ENCODE measurements at places on chromosomes 12 and 14.

GRCh38 chr12:26488351-26488750, 293.0 kb downstream of the SSPN start:
- no peak for DNase-seq

DNA sequence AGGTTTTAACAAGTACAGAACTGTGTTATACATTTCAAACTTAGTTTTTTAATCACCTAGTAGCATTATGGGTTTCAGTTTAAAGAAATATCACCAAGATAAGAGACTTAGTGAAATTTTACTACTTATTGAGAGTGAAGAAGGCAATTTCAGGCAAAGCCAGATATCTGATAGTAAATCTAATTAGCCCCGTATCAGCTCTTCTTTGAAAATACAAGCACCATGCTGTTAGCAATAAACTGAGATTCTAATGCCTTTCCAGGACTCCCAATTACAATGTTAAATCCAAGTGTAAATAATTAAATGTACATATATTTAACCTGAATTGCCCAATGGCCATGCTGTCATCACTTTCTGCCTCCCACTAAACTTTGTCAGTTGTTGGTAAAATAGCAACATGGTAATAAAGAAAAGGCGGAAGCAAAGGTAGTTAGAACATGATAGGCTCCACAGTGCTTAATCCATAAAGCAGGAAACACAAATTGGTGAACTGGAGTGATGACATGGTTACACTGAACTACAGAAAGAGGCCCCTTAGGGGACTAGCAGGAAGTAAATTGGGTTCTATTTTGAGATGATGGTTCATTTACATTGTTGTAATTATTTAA, 646.1 kb downstream of the C12orf50 start:
- no peak for DNase-seq

- peak; percentile 60 for DNase-seq
These were observed 131.6 kb downstream of the KSR2 start for GRCh38 chr12:117836999-117837736.

- DNase-seq: no peak
These were observed 183.8 kb downstream of the TMEM132C start for GRCh38 chr12:128450810-128451209.

DNA sequence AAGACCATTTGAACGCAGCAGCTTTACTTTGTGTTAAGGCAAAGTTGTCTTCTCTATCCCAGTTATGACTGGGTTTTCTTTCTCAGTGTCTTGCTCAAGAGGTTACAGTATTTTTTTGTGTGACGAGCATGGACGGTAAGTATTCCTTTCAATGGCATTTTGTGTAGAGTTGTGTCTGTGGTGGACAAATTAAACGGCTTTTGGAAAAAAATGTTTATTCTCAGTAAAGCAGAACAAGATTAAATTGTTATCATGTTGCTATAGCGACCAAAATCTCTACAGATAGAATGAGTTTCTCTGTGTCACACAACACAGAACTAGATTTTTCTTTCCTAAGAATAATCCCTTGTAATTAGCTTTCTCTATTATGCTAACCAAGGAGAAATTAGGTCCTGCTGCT, 417.1 kb downstream of the AEBP2 start:
- DNase-seq: no peak

GRCh38 chr14:103561381-103562178, 877 bp downstream of the BAG5 start:
- DNase-seq: no peak

GRCh38 chr12:113291586-113291985, 43.3 kb downstream of the SLC8B1 start:
- DNase-seq: no peak

- DNase-seq: no peak
These were observed 56.0 kb downstream of the DCAF5 start for GRCh38 chr14:69096781-69097475.

GRCh38 chr14:91420686-91421085, 3.1 kb upstream of the CCDC88C start:
- no peak for DNase-seq

DNA sequence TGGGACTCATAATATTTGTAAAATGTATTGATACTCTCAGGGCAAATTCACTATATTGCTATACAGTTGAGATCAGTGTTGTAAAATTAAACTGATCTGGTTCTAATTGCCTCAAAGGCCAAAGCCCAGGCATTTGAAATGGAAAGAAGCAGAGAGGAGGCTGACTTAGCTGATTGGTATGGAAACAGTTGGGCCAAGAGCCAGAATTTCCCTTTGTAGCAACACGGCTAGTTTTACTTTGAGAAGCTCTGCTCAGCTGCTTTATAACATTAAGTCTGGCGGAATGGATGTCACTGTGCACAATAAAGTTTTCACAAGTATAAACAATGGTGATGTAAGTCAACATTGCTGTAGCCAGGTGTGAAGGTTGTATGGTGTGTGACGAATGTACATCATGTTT, 186.4 kb downstream of the MSRB3 start:
- no peak for DNase-seq

DNA sequence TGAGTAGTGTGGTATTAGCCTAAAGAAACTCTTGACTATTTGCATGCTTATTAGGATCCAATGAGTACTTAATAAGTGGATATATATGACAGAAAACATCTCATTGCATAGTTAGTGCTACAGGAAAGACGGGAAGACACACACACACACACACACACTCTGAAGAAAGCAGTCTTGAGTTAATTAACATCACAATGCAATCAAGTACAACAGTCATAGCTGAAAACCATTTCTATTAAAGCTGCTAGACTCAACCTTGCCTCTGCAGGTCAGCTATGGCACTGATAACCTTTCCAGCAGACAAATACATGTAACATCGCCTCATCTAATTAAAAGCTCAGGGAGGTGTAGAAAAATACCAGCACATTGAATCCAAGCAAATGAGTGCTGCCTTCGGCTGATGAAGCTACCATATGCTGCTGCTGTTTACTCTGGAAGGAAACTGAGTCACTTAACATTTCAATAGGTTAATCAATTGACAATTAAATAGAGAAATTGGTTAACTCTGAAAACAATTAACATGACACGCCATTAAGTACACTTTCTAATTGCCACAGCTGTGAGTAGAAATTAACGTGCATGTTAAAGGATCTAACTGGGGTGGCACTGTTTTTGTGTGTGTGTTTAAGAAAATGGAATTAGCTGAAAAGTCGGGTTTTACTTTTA, 93.2 kb upstream of the OTX2 start:
- no peak for DNase-seq

DNA sequence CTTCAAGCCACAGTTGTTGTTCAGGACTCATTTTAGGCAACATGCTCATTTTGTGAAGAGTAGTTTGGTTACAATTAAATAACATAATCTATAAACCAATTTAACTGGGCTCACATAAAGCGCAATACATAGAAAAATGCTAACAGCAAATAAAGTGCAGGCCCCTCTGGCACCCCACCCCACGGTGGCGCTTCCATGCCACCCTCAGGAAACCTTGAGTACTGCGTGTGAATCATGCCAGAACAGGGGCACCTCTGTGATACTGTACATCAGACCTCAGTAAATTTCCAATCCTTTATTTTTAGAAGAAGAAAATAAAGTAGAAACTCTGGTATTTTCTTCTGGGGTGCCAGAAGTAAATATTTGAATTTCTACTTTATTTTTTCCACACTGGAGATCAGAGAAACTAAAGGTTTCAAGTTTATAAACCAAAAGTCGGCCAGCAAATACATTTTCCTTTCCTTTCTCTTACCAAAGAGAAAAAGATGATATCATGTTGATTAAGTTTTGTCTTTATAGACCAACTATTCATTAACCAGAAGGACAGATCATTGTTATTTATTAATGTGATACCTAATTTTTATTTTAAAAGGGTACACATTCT, 316.8 kb downstream of the PAWR start:
- no peak for DNase-seq

DNA sequence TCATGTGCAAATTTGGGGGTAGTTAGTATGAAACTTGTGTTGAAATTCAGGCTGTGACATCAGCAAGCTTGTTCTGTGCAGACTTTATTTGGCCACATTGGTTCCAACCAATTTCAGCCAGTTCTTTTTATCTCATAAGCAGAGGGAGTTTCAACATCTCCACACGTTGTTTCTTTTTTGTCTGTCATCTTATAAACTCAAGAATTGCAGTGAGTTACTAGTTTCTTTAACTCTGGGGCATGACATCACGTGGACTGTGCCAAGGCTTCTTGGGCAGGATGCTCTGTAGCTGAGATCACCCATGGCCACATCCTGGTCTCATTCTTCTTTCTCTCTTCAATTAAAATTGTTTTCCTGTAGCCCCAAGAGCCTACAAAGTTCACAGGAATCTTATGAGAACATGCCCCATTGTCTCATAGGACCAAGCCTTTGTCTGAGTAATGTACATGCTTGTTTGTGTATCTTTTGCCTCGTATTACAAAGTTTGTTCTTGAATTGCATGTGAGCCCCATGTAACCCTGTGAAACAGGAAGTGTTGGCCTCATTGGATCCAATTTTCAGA, 982.0 kb upstream of the TMEM132C start:
- DNase-seq: no peak

- no peak for DNase-seq
These were observed 140.4 kb downstream of the SLC35F4 start for GRCh38 chr14:57725399-57726077.

DNA sequence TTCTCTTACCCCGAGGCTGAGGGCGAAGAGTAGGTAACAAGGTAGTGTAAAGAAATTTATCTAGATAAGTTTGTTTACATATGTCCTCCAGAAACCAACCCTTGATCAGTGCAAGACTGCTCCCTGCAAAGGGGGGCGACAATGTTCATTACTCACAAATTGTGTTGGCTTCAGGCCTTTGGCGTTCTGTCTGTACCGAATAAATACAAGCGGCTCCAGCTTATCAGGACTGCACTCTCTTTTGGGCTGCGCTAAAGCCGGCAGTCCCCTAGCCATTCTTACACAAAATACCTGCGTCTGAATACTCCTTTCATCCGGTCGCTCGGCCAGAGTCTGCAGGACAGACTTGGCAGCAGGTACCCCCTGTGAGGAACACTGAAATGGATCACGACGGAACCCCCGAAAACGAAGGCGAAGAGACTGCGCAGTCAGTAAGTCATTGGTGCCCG, 116.4 kb downstream of the PPHLN1 start:
- no peak for DNase-seq

GRCh38 chr14:87434011-87434410, 559.0 kb downstream of the GALC start:
- no peak for DNase-seq

- no peak for DNase-seq
These were observed 545 bp downstream of the SMARCC2 start for GRCh38 chr12:56188778-56189098.

DNA sequence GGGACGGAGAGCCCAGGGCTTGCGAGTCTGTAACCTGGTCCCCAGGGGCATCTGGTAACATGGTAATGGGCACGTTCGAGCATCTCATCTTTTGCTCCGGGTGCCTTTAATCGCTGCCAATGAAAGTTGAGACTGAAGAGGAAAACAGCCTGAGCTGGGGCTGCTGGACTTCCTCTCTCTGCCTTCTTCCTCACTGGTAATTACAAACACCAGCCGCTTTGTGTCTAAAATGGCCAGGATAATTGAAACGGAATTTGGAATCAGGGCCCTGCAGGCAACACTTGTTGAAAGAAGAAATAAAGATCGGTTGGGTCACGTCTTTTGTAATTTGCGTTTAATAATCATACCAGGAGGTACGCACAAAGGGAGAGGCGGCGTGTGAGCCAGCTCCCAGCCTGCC, 51.5 kb upstream of the GPATCH2L start:
- DNase-seq: no peak

GRCh38 chr12:39605501-39605900, 14.1 kb downstream of the ABCD2 start:
- no peak for DNase-seq

Data from hypothalamus (tissue), 51 donors.